Hypothalamus (tissue), 51 donors: ENCODE measurements at places on chromosomes 12 and 14.
A peak's percentile ranks its signal among the peaks of the same experiment; 100 is the strongest.

DNA sequence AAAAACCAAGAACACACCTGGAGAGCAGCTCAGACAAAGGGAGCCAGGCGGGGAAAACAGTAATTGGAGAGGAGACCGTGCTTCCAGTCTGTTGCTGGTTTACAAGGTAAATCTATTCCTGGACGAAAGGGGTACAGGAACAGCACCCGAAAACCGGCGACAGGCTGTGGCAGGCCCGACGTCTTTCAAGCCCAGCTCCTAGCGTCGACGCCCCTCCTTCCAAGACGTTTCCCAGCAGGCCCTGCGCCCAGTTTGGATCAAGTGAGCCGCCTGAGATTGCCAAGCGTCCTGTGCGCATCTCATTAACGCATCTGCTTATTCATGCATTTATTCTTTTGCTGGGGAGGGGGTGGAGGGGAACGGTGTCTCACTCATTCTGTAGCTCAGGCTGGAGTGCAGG lies 1.4 kb downstream of the C12orf56 start:
- DNase-seq: no peak

GRCh38 chr12:10153271-10154144 lies 18.4 kb downstream of the OLR1 start:
- peak; percentile 61 for DNase-seq

GRCh38 chr12:89899651-89900050 lies 191.0 kb upstream of the ATP2B1 start:
- DNase-seq: no peak

DNA sequence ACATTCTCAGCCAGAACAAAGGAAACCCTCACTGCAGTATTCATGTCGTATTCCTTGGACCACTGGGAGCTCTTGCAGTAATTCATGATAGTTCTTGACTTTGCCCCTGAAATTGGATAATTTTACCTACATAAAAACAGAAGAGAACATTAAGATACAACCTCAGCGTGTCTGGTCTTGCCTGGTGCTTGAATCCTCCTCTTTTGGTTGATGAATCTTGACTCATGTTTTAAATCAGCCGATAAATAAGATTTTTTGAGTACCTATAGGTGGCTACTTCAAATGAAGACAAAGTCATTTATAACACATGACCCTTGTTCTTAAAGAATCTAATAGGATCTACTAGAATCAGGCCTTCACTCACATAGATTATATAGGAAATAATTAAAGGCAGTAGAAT lies 221.0 kb downstream of the PTPRO start:
- no peak for DNase-seq

DNA sequence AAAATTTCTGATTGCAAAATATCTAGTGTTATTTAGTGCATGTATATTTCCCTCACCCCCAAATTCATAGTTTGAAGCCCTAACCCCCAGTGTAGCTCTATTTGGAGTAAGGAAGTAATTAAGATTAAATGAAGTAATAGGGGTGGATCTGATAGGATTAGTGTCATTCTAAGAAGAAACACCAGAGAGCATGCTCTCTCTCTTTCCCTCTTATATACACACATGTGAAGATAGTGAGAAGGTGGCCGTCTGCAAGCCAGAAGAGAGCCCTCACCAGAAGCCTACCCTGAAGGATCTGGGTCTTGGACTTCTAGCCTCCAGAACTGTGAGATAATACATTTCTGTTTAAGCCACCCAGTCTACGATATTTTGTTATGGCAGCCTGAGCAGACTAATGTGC lies 120.3 kb downstream of the TMEM30B start:
- no peak for DNase-seq

DNA sequence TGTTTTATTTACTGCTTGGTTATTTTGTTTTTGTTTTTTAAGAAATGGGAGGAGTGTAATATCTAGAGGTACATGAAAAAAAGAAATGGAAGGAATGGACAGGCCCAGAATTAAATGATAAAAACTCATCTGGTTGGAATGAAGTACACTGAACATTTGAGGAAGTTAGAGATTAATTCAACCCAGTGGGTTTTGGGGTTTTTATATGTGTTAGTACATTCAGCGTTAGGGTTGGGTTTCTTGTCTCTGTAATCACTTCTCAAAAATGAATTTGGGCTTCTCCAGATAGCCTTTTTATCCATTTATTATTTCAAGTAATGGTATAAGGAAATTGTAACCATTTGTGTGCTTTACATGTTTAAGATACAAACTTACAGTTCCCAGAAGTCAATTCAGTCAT lies 19.5 kb upstream of the NUP107 start:
- DNase-seq: no peak

GRCh38 chr12:99386907-99387306 lies 260.6 kb upstream of the GARIN6 start:
- DNase-seq: no peak
